ENCODE measurements at places on chromosomes 5 and 9. TPM values are rescaled to one million over a fixed set of nuclear protein-coding genes. Genes with fewer than 3 reads are reported as not detected.

SLC25A2 gene
- 0.23 TPM for total RNA-seq

TSLP gene
- 1.2 TPM for total RNA-seq

ANKRD18A gene
- not detected for total RNA-seq

FOXD4L3 gene
- not detected for total RNA-seq

MEGF9 gene
- total RNA-seq: 4.1 TPM

FRRS1L gene
- total RNA-seq: under 0.01 TPM

ZNF883 gene
- total RNA-seq: 2.6 TPM

TRIM36 gene
- 0.12 TPM for total RNA-seq

SMAD5 gene
- 35.6 TPM for total RNA-seq

NUTM2F gene
- total RNA-seq: not detected

ADRB2 gene
- 1.1 TPM for total RNA-seq

ARHGEF28 gene
- 26.2 TPM for total RNA-seq

ZDHHC11 gene
- total RNA-seq: 0.94 TPM

IL3 gene
- total RNA-seq: not detected

SIT1 gene
- 0.15 TPM for total RNA-seq

ENTPD8 gene
- total RNA-seq: not detected

FST gene
- total RNA-seq: 38.1 TPM

HRH2 gene
- 0.53 TPM for total RNA-seq

ZFP2 gene
- total RNA-seq: 0.60 TPM

PCDHGA8 gene
- total RNA-seq: 2.0 TPM

ZNF782 gene
- total RNA-seq: 1.4 TPM

NOTCH1 gene
- 11.8 TPM for total RNA-seq

DMRTA1 gene
- 0.12 TPM for total RNA-seq

PCDHGC4 gene
- total RNA-seq: 0.90 TPM

PCDHB6 gene
- total RNA-seq: 0.08 TPM

LCP2 gene
- not detected for total RNA-seq

CDH9 gene
- not detected for total RNA-seq

CYSTM1 gene
- total RNA-seq: 17.2 TPM

TMC1 gene
- 0.68 TPM for total RNA-seq

FBXO38 gene
- 43.9 TPM for total RNA-seq

OBP2B gene
- total RNA-seq: not detected

SLC34A3 gene
- not detected for total RNA-seq

ENTPD2 gene
- not detected for total RNA-seq

LCN9 gene
- total RNA-seq: not detected

SPATA31C1 gene
- total RNA-seq: not detected

GLRA1 gene
- not detected for total RNA-seq

IL13 gene
- total RNA-seq: not detected

CDC20B gene
- total RNA-seq: not detected

GARNL3 gene
- total RNA-seq: 2.6 TPM

ARAP3 gene
- 14.1 TPM for total RNA-seq

DBH gene
- total RNA-seq: not detected

EPB41L4B gene
- 0.12 TPM for total RNA-seq

GRM6 gene
- not detected for total RNA-seq
